ENCODE measurements at places on chromosomes 11 and 22.

DNA sequence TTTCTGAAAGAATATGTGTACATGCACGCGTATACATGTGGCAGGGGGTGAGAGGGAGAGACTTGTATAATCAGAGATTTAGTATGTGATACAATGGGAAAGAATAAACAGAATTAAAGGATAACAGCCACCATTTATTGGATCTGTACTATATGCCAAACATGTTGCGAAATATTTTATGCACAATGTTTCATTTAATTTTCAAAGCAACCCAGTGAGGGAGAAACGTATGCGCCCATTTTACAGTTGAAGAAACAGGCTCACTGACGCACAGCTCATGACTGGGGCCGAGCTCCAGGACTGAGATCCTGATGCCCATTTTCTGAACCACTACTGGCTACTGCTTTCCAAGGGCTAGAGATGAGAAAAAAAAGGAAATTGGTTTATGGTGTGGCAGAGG is 3.3 kb upstream of the OAF start:
- DNase-seq = no peak

- peak; percentile 29 for DNase-seq
These were observed 155.1 kb upstream of the CADM1 start for GRCh38 chr11:115659061-115659963.

DNA sequence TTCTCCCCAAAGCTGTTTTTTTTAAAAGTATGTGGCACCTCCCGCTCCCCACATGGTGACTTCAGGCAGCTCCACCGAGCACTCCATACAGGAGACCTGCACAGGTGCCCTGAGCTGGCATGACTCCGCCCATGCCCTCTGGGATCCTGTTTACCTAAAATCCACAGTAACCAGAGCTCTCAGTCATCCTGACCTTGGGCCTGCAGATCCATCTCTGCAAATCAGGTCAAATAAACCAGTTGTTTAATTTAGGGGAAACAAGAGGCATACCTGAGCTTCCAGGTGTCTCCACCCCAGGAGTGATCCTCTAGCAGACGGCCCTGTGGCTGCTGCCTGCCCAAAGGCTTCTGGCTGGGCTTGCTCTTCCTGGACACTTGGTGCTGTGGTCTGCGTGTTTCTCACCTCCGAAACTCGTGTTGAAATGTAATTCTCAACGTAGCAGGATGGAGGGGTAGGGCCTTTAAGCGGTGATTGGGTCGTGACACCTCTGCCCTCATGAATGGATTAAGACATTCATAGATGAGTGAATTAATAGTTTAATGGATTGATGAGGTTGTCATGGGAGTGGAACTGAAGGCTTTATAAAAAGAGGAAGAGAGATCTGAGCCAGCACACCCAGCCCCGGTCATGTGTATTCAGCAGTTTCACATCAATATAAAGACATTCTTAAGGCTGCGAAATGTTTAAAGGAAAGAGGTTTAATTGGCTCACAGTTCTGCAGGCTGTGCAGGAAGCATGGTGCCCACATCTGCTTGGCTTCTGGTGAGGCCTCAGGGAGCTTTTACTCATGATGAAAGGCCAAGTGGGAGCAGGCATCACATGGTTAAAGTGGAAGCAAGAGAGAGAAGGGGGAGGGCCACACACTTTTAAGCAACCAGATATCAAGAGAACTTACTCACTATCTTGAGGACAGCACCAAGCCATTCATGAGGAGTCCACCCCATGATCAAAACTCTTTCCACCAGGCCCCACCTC is 34.1 kb downstream of the LINC01488 start:
- no peak for DNase-seq

DNA sequence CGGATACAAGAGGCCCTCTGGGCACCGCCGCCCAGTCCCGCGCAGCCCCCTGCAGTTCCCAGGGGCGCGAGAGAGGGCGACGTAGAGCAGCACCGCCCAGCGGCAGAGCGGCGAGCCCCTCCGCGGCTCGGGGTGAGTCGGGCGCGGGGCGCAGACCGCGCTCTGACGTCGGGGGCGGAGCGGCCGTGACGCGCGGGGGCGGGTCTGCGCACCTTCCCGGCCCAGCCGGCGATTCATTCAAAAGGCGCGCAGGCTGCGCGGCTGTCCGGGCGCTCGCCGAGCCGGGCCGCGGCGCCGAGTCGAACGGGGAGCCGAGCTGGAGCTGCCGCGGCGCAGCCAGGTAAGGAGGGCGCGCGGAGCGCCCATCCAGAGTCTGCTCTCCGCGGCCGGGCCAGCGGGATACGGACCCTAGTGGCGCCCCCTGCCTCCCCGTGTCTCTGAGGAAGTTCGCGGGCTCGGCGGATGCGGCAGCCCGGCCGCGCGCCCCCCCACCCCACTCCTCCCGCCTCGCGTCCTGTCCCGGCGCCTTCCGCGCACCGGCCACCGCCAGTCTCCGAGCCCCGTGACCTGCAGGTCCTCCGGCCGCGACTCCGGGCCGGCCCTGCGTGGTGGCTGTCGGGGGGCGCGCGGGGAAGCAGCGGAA is at the start of gene RELT:
Gene RELT (plus strand): TSS at position 240 of the 643 bp plus-strand sequence. CDS start 12,738 bp downstream, outside the sequence.
- DNase-seq = peak; percentile 89

DNA sequence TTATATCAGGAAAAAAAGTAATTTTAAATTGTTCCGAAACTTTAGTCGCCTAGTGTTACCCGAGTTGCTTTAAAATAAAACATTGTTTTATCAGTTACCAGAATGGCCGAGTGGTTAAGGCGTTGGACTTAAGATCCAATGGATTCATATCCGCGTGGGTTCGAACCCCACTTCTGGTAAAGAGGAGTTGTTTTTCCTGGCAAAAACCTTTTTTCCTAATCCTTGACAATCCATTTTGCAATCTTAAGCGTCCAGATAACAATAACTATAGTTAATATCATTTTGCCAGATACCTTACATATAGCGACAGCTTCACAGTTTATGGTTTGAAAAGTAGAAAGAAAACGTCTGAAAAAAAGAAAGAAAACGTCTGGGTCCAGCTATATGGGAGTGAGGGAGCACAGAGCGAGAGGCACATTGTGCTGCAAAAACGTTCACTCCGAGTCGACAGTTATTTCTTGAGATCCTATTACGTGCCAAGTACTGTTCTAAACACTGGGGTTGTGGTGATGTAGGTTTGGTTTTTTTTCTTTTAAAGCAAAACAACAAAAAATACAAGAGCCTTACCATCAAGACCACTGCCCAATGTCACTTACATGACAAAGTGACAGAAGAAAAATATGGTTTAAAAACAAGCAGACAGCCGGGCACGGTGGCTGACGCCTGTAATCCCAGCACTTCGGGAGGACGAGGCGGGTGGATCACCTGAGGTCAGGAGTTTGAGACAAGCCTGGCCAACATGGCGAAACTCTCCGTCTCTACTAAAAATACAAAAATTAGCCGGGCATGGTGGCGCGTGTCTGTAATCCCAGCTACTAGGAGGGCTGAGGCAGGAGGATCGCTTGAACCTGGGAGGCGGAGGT is 40.6 kb downstream of the OR4D9 start:
- DNase-seq = peak; percentile 85

DNA sequence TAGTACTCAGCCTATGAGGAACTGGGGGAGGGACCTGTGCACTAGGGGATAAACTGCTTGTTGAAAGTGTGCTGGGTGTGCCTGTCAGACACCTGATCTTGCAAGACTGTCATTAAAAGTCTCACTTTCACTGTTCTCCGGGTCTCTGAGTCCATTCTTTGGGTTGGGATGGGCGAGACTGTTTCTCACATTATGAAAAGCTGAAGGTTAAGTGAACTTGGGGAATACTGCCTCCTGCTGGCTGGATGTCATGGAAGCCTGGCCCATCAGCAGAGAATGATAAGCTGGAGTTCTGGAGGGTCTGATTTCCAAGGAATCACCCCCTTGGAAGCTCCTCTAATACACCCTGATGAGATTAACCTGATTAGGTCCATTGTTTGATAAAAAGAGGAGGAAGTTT is 9.0 kb upstream of the VPREB1 start:
- no peak for DNase-seq

- no peak for DNase-seq
These were observed 73.6 kb upstream of the SUSD2 start for GRCh38 chr22:24107661-24108060.

DNA sequence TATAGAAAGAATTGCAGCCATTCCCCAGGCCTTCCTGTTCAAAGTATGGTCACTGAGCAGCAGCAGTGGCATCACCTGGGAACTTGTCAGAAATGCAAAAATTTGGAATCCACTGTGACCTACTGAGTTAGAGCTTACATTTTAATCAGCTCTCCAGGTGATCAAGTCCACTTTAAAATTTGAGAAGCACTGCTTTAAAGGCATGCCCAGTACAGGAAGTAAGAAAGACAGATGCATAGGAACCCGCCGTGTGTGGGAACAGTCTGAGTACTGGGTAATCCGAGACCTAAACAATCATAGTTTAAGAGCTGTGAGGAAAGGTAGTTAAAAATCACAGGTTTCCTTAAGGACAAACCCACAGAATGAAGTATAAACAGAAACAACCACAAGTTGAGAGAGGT is 462.4 kb downstream of the RAB38 start:
- no peak for DNase-seq

GRCh38 chr11:1659506-1659905 is 29.9 kb downstream of the KRTAP5-5 start:
- DNase-seq = no peak

DNA sequence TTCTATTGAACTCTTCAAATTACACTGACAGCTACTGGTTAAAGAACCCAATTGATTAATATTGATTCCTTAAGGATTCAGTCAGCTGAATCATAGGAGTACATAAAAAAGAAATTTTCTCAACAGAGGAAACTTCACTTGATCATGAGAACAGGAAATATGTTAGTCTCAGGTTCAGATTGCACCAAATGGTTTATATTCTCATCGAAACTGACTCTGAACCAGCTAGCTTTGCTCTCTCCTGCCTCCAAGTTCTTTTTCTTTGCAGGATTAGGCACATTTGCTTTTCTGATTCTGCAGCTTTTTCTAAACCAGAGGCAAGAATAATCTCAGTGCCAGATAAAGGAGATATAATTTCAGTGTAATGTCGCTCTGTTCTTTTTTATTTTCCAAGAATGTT is 33.2 kb upstream of the CTSC start:
- no peak for DNase-seq

DNA sequence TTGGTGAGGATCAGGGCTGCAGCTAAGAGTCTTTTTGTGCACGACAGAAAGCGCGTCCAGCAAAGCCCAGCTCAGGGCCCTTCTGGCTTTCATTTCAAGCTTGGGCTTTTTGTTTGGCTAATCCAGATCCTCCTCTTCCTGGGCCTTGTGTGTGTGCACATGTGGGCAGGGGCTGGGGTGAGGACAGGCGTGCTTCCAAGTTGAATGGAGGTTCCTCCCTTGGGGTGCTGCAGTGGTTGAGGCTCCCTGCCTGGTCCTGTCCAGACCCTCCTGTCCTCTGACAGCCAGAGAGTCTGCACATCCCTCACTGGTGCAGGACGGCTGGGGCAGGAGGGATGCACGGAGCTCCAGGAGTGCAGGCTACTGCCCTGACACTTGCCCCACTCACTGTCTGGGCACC is 62.0 kb upstream of the NECTIN1 start:
- DNase-seq = no peak

DNA sequence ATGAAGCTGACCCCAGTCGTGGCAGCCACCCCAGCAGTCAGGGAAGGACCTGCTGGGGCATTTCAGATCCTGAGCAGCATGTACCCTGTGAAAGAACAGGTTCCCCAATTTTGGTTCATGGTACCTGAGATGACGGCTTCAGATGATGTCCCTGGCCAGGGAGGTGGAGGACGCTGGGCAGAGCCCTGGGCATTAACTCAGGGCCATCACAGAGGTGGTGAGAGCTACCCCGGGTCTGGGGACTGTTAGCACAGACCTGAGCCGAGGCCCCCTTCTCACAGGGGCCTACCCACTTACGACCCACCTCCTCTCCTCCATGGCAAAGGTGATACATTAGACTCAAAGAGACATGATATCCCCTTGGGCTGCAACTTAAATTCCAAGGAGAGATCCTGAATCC is 68.1 kb downstream of the CDKN1C start:
- no peak for DNase-seq

DNA sequence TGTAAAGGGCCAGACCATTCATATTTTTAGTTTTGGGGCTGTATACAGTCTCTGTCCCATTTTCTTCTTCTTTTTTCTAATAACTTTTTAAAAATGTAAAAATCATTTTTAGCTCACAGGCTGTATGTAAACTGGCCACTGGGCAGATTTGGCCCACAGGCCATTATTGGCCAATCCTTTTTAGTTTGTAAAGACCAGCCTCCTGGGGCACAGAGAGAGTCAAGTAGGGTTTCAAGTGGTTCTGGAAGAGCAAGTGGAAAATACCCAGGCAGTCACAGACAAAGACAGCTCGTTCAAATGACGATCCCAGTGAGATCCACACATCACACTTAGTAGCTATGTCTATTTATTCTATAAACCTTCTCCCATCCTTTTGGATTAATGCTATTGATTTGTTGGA is 150.2 kb upstream of the ARHGAP20 start:
- no peak for DNase-seq

GRCh38 chr11:6418557-6419008 is 311 bp downstream of the APBB1 start:
- no peak for DNase-seq

GRCh38 chr11:46737699-46738098 is 18.7 kb downstream of the F2 start:
- DNase-seq = no peak

DNA sequence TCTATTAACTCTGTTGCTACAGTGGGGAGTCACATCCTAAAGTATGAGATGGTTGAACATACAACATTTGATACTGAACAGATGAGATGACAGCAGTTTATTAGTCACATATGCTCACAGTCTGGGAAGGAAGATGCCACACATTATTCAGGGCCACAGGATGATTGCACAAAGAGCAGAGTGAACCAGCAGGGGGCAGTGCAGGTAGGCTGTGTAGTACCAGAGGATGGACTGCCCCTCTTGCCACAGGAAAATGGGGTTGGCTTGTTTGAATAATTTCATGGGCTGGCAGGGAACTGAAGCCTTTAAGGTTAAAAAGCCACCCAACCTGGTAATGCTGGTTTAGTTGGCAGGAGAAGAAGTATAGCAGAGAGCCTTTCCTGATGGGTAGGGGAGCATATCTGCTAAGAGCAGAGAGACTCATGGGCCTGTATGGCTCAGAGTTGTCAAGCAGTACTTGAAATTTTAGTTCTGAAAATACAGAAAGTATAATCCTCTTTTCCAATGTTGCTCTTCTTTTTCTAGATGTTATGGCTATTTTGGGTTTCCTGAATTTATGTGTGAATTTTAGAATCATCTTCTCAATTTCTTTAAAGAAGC is 180.4 kb upstream of the B3GAT1 start:
- DNase-seq = no peak

DNA sequence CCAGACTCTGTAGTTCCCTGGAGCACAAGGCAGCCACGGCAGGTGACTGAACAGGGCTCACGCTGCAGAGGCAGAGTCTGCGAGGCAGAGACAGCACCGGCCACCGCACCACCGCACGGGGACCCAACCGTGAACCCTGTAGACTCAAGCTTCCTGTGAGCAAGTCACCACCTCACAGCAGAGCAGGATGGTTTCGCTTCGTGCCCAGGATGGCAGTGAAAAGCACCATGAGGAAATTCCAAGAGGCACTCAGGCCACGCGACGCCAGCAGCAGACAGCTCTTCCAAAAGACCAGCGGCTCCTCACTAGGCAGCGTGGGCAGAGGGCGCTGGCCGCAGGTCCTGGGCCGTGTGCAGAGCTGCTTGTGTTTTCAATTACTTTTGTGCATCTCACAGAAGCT is 24.5 kb downstream of the BRD1 start:
- no peak for DNase-seq

- no peak for DNase-seq
These were observed 3.4 kb downstream of the APOA1 start for GRCh38 chr11:116833816-116834534.

Measured in mesenchymal stem cell (in vitro differentiated cells and primary cell).